ENCODE measurements at places on chromosomes 11 and 22.
A peak's percentile ranks its signal among the peaks of the same experiment; 100 is the strongest.

GRCh38 chr11:28547321-28547741 is 439.1 kb downstream of the METTL15 start:
- no peak for DNase-seq

DNA sequence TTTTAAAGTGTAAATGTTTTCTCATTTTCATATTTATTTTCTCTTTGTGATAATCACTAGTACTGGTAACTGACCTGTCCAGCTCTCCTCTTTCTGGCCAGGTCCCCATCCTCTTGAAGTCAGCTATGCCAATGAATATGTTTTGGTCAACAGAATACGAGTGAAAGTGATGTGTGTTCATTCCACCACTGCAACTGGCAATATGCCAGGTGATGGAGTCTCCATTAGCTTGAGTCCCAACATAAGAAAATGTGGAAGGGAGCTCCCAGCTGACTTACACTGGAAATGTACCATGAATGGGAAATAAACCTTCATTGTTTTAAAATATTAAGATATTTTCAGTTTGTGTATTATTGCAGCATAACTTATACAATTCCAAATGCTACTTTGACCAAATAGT is 75.8 kb downstream of the CCDC34 start:
- DNase-seq = no peak

DNA sequence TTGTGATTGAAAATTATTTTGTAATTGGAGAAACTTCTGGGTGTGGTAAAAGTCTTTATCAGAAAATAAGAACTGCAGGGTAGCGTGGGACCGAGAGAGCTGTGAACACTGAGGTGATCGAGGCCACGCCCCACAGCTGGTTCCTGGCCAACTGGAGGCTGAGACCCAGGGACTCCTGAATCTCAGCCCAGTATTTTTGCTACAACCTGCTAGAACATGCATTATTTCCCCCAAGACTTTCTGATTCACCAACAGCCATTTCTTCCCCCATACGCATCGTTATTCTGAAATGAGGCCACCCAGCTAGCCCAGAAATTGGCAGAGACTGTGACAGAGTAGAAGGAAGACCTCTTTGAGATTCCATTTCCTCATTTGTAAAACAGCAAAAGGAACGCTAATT is 3.4 kb upstream of the FGF19 start:
- no peak for DNase-seq

DNA sequence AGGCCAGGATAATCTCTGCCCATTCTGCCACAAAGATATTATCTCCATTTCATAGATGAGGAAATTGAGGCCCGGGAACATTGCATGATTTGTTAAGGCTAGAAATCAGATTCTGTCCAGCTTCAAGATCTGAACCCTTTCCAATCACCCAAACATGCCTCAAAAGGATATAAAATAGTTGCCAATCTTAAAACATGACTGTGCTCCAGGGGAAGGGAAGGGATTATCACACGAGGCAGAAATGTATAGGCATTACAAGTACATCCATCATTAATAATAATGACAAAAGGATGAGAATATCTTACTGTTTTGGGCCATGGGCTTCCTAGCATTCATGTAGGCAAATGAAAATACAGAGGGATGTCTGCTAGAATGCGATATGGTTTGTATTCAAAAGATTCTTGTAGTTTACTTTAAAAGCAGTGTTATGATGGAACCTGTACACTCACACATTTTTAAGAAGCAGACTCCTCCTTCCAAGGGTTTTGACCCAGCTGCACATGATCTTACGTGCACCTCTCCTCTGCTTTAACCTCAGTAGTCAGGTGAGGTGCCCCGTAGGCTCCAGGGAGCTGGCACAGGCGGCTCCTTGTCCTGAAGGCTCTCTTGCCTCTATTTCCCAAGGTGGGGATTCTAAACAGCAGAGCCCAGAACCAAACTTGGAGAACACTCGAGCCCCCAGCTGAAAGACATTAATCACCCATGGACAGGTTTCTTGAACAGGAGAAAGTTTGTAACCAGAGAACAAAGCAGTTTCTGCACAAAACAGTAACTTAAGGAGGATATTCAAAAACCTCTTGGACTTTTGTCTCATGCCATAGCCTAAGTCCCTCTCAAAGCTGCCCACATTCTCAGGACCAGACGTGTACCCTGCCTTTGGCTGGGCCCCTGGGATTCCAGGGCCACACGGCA is 36.0 kb downstream of the PARVA start:
- no peak for DNase-seq

DNA sequence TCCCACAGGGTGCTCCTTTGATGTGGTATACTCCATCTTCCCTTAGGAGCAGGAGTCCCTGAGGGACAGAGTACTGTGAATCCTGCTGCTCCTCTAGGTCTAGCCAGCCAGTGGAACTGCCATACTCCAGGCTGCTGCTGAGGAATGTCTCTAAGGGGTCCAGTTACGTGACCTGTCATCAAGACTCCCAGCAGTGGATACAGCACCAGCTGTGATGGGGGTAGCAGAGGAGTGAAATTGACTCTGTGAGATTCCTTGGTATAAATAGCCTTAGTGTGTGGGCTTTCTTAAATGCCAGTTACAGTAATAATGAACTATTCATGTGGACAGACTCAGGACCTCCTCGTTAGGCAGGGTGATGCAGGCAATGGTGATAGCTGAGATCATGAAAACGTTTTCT is 140.4 kb upstream of the LUZP2 start:
- peak; percentile 3 for DNase-seq

- DNase-seq = peak; percentile 75
Measured at GRCh38 chr22:21714786-21715185, 20.8 kb downstream of the YPEL1 start.

- DNase-seq = no peak
Measured at GRCh38 chr11:109326781-109327180, 95.2 kb upstream of the C11orf87 start.

GRCh38 chr22:44317123-44317444 is 4.3 kb upstream of the SHISAL1 start:
- DNase-seq = no peak

DNA sequence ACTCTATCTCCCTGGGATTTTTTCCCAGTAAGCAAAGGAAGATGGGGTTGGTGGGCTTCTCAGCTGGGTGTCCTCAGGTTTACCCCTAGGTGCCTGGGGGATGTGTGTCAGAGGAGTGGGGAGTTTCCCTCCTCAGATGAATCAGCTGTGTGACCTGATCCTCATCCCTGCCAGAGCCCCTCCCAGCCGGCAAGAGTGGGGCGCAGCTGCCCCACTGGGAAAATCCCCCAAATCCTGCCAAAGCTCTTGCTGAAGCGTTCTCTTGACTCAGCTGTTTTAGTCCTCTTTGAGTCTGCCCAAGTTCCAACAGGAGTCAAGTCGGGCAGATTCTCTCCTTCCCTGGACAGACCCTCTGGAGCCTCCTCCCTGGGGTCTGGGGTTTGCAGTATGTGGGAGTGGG is 6.0 kb downstream of the C11orf68 start:
- DNase-seq = peak; percentile 72

DNA sequence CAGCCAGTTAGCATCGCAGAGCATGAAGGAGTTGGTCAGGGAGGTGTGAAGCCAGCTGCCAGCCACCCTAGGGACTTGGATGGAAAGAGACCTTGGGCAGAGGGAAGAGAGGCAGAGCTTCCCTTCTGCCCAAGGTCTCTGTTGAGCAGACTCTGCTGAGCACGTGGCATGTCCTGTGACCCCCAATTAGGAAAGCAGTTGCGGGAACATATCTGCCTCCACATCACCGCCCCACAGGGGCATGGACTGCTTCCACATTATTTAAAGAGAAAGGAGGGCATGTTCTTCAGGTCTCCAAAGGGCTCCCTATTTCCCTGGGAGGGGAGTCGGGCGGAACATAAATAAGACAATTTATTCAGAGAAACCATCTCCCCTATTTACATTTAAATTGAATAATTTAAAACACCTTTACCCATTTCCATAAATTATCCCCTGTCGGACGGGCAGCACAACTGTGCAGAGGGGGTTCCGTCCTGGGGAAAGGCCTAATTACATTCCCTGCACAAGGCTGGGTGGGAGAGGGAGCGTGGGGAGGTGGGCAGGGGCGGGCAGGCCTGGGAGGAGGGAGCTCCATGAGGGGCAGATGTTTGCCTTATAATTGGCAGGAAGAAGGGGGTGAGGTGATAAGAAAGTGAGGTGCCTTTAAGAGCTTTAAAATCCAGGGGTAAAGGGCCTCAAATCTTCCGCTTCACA is 88.8 kb upstream of the THY1 start:
- no peak for DNase-seq

GRCh38 chr22:22999523-22999922 is 70.8 kb upstream of the GNAZ start:
- DNase-seq = no peak

Measured in fibroblast of skin of right biceps (primary cell).